ENCODE measurements at places on chromosomes 12 and 14.
A peak's percentile ranks its signal among the peaks of the same experiment; 100 is the strongest.

DNA sequence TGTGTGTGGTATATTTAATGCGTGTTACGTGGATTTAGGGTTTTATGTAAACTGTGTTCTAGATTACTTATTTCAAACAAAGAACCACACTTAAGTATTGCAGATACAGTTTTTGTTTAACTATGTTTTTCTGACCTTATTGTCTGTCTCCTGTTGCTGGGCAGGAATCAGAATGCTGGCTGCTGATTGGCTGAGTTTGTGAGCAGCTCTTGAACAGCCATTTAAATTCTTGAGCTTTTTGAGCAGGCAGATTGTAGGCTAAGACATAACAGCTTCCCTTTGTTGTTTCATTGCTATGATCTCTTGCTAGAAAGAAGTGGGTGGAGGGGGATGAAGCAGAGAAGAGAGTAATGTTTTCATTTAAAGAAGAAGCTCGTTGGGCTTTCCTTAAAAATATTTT lies 52.2 kb downstream of the ATF7IP start:
- DNase-seq: peak; percentile 45

DNA sequence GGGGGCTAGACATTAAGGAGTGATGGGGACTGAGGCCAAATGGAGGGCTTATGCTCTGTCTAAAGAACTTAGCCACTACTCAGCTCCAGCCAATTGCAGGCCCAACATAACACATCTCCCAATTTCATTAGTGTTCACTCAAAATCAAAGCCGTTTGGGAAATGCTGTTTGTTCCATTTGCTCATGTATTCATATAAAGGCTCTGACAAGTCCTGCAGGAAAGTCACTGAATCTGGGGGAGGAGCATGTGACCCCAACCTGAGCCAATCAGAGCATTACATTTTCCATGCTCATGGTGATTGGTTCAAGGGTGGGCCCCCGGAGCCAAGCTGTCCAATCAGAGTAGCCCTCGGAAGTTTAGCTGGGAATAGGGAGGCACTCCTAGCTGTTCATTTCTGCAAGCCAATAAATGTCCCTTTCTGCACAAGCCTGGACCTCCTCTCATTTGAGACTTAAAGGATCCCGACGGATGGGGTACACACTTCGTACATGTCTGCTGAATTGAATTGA lies 20.9 kb downstream of the SDSL start:
- DNase-seq: no peak

DNA sequence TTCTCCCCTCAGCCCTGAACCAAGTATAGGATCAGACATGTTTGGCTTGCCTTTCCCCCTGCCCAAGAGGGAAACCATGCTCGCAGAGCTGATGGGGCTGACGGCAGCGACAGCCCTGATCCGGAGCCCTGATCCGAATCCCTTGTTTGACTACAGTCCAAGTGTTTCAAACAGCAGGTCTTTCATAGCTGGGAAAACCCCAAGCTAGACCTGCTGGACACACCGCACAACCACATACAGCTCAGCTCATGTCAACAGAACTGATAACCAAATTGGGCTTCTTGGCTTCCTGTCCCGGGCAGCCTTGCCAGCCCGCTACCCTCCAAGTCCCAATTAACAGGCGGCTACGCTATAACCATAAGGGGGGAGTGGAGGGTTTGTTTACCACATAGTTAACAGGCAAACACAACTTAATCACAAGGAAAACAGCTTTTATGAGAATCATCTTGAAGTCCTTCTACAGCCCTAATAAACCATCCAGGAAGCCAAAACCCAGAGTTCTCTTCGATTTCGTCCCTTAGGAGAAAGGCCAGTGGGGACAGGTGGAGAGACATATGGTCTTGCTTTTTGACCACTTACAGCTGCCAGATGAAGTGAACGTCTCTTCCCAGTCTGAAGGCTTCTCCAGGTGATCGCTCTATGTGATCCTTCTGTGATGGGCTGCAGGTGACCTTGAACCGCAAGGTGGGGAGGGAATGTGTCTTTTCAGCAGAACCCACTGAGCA lies 64.5 kb upstream of the MANSC4 start:
- no peak for DNase-seq

GRCh38 chr12:52535574-52535973 lies 15.4 kb upstream of the KRT5 start:
- no peak for DNase-seq

DNA sequence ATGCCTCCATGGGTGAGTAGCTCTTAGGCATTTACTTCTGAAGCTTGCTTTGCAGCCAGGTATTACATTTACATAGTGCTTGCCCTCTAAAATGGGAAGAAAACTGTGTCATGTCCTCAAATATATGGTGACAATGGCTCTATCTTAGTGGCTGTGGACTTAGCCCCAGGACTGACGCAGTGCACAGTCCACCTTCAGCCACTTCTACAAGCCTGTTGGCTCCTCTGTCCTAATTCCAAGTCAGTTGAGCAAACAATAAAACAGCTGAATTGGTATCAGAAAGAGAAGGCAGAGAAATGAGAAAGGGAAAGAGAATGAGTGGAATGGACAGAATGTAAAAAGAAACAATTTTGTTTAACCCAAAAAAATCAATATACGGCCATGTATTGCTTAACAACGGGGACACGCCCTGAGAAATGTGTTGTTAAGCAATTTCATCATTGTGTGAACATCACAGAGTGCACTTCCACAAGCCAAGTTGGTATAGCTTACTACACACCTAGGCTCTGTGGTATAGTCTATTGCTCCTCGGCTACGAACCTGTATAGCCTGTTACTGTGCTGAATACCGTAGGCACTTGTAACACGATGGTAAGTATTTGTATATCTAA lies 93.5 kb downstream of the GRIN2B start:
- DNase-seq: no peak

GRCh38 chr12:34389378-34390170 lies 367.3 kb downstream of the ALG10 start:
- DNase-seq: no peak

- no peak for DNase-seq
These were observed 38.5 kb downstream of the SPTB start for GRCh38 chr14:64841121-64841651.

GRCh38 chr14:76755610-76756370 lies 5.5 kb upstream of the VASH1 start:
- no peak for DNase-seq

DNA sequence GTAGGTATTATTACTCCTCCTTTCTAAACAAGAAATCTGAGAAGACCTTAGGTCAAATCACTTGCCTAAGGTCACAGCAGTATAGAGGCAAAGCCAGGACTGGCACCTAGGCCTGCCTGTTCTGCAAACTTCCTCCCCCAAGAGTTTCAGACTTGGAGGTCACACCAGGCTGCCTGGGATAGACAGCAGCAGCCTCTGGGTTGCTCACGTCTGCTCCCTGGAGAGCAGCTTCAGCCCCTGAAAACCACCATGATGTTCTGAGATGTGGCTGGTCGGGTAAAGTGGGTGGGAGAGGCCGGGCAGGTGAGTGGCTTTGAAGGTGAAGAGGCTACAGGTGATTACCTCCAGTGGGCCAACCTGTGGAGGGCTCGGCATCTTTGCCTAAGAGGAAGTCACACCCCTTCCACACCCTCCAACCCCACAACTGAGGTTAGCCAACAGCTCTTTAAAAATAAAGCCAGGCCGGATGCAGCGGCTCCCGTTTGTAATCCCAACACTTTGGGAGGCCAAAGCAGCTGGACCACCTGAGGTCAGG lies 37.0 kb upstream of the PNMA1 start:
- DNase-seq: no peak

DNA sequence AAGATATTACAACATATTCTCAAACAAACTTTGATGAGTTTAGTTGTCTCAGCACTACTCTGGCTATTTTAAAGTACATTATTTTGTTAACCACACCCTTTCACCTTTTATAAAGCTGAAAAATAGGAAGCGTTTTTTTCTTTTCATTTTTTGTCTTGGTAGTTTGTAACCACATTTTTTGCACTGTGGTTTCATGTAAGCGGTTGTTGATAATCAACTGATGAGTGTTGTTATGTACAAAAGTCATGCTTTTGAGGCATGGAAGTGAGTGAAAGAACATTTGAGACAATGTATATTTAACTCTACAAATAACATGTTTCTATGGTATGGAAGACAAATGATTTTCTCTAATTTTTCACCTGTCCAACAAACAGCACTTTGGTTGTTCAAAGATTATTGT lies 52.1 kb upstream of the ATP2B1 start:
- no peak for DNase-seq

GRCh38 chr14:61417141-61417540 lies 95.8 kb downstream of the PRKCH start:
- no peak for DNase-seq

GRCh38 chr14:62759796-62760195 lies 285.5 kb downstream of the KCNH5 start:
- no peak for DNase-seq

GRCh38 chr14:85359505-85359904 lies 170.4 kb upstream of the FLRT2 start:
- no peak for DNase-seq

DNA sequence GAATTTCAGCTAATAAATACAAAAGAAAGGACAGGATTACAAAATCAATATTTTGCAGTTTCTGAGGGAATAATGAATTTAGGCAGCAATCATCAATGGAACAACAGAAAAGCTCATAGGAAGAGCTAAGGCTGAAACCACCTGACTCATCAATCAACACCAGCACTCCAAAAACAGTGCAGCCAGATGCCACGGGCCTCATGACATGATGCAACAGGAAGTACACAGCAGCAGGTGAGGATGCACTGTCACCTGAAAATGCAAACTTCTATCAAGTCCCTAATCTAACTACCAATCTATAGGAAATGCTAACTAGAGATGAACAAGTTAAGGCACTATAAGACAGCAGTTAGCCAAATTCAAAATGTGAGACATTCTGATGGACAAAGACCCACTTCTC lies 21.7 kb downstream of the GNS start:
- DNase-seq: no peak

DNA sequence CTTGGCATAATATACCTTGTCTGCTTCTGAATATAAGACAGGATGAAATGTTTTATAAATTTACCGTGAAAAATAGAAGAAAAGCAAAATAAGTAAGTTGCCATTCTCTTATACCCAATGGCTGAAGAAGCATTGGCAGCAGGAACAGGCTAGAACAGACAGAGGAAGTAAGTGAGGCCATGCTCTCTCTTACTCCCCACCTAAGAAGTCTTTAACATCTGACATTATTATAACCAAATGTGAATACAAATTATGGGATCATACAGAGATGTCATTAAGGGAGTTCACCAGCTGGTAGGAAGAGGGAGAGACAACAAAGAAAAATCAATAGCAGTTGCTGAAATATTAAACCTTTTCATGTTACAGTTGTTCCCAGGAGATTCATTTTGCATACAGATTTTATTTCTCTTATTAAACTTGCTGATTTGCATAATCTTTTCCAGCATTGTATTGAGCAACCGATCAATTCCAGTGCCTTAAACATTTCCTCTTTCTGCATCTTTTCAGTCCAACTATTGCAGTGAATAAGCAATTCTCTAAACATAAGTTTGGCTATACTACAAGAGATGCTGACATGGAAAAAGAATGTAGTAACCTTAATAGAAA lies 270.6 kb downstream of the SLC6A15 start:
- no peak for DNase-seq

GRCh38 chr14:31418440-31418839 lies 1.9 kb downstream of the HEATR5A start:
- DNase-seq: no peak

- DNase-seq: no peak
These were observed 36.7 kb downstream of the SAV1 start for GRCh38 chr14:50631408-50631821.

DNA sequence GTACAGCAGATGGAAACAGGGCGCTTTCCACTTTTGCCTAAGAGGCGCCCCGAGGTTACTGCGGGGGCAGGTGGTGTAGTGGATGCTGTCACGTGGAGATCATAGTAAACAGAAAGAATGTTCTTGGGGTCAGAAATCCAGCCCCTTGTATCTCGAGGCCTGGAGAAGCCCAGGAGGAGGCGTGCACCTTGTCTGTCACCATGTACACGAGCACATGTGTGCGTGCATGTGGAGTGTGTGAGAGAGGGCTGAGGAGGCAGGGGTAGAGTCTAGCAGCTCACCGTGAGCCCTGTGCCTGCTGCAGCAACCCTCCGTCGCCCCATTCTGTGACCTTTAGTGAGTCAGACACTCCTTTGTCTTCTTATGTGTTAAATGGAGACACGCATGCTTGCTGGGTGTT lies 59.0 kb downstream of the CACNA1C start:
- DNase-seq: no peak

- no peak for DNase-seq
These were observed 371 bp downstream of the CHD8 start for GRCh38 chr14:21455592-21455911.

DNA sequence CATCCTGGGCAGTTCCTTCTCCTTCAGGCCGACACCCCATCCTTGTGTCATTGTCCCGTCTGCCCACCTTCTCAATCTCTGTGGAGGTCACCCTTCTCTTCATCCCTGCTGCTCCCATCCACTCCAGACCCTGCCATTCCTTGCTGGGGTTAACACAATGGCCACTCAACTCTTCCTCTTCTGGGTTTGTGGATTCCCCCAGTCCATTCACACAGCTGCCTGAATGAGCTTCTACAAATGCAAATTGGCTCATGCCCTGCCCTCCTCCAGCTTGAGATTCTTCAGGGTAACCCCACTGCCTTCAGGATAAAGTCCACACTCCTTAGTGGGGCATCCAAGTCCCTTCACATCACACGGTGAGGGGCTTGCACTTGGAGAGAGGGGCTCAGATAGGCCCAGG lies 17.2 kb upstream of the PRMT8 start:
- no peak for DNase-seq

GRCh38 chr12:83700838-83701237 lies 1014.1 kb downstream of the TMTC2 start:
- no peak for DNase-seq

GRCh38 chr14:62081012-62081612 lies 318.9 kb downstream of the SNAPC1 start:
- DNase-seq: no peak

DNA sequence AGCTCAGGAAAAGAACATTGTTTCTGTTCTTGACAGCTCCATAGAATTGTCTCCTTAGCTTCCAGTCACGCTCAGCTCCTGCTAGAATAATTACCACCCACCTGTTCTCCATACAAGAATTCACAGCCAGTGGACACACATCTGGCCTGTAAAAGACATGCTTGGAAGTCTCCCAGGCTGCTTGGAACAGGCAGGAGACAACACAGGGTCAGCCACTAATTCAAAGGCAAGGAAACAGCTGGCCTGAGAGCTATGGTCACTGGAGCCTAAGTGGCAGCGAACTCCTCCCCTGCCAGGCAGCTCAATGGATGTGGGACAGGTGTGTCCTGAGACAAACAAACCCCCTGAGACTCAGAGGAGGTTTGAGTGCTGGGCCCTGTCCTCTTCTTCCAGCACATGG lies 22.9 kb upstream of the LTBP2 start:
- DNase-seq: no peak

DNA sequence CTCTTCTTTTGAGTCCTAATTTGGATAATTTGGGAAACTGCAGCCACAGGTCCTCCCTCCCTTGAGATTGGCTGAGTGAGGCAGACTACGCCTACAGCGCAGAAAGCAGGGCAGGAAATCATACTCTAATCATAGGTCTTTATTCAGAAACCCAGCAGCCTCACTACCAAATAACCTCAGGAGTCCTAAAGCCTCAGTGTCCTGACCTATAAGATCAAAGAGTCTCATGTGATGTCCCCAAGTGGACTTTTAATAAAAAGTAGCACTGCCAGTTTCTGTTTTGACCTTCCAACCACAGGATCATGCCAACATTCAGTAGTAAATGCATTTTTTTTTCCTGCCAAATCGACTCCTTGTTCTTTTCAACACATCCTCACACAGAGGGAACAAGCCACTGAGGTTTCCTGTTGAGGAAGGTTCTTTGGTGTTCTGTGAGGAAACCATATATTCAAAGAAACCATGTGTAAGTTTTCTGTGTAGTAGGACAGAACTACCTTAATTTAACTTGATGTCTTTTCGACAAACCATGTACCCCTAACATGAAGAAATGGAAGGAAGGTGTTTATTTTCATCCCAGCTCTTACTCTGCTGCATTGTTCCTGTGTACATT lies 72.2 kb downstream of the VCPKMT start:
- no peak for DNase-seq
